ENCODE measurements at places on chromosomes 2 and 18. TPM values are rescaled to one million over a fixed set of nuclear protein-coding genes. Genes with fewer than 3 reads are reported as not detected.

Gene HMSD
- total RNA-seq, result not detected

Gene CAPN10
- 14.2 TPM for total RNA-seq

Gene TSPYL6
- total RNA-seq, result not detected

Gene TMEM178A
- 2.0 TPM for total RNA-seq

Gene DSG1
- total RNA-seq, result 122 TPM

Gene ASXL3
- 5.9 TPM for total RNA-seq

Gene XDH
- 0.49 TPM for total RNA-seq

Gene CHRNG
- not detected for total RNA-seq

Gene DNAH6
- total RNA-seq, result 0.49 TPM

DNA sequence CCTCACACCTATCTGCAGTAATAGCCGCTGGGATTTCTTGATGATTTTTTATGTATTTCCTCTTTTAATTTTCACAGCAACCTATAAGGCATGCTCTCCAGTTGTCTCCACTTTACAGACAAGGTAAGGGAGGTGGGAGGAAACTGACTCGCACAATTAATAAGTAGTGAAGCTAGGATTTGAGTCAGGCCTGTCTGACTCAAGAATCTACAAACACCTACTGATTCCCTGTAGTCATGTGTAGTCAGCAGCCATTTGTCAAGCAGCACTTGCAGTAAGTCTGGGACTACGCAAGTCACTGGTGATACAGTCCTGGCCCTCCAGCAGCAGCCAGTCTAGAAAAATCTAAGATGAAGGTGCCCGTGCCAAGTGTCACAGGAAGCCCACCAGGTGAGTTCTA is 193.6 kb upstream of the PKDCC start:
- H3K27ac ChIP-seq, result no peak overlapping the region
- no peaks in the 10 kb centered on the region for H3K36me3 ChIP-seq
- H3K27me3 ChIP-seq, result no peaks in the 10 kb centered on the region

DNA sequence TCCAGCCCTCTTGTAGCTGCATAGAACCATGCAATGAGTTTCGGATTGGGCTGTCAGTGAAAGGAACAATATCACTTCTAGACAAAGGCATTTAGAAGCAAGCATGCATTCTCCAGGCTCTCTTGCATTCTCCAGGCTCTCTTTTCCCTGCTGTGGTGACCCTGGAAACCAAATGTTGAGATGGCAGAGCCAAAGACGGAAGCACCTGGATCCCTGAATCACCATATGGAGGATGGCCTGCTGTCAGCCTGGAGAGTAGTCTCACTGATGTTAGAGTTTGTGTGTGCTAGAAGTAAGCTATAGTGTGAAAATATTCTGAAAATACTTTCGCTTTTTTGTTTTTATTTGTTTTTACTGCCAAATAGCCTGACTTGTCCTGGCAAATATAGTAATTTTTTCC is 203.9 kb downstream of the C1D start:
- H3K27ac ChIP-seq, result no peak overlapping the region
- no peaks in the 10 kb centered on the region for H3K4me1 ChIP-seq
- H3K4me3 ChIP-seq, result no peak overlapping the region
- no peaks in the 10 kb centered on the region for H3K36me3 ChIP-seq
- no peaks in the 10 kb centered on the region for H3K27me3 ChIP-seq

GRCh38 chr18:23950644-23951043 is 63.9 kb upstream of the TTC39C start:
- no peak overlapping the region for H3K4me3 ChIP-seq
- no peak overlapping the region for H3K27ac ChIP-seq
- no peak for DNase-seq
- H3K27me3 ChIP-seq, result no peaks in the 10 kb centered on the region
- peaks cover 3% of the 10 kb centered on the region for H3K36me3 ChIP-seq
- no peaks in the 10 kb centered on the region for H3K4me1 ChIP-seq

DNA sequence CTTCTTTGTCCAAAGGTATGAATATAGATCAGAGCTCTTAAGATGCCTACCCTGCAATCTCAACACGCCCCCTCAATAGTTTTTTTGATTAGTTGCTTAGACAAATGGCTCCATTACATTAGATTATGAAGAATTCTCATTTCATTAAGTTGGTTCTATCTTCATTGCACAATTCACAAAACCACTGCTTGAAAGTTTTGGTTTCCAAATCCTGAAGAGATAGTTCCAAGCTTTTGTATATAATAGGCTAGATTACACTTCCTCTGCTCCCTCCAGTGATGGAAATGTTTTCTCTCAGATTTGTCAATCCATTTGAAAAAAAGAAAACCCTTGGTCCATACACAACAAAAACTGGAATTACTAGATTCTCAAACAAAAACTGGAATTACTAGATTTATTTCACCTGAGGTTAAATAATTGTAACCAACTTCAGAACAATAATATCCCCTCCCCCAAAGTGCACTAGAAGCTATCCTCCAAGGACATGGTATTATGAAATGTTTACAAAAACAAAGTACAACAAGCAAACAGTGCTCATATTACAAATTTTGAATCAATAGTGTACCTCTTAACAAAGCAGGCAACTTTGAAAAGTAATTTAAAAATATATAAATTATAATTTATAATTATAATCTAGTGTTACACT is 6.8 kb upstream of the TLK1 start:
- H3K4me3 ChIP-seq, result no peak overlapping the region
- no peaks in the 10 kb centered on the region for H3K36me3 ChIP-seq
- no peak overlapping the region for H3K27ac ChIP-seq
- no peaks in the 10 kb centered on the region for H3K27me3 ChIP-seq
- no peak for DNase-seq

DNA sequence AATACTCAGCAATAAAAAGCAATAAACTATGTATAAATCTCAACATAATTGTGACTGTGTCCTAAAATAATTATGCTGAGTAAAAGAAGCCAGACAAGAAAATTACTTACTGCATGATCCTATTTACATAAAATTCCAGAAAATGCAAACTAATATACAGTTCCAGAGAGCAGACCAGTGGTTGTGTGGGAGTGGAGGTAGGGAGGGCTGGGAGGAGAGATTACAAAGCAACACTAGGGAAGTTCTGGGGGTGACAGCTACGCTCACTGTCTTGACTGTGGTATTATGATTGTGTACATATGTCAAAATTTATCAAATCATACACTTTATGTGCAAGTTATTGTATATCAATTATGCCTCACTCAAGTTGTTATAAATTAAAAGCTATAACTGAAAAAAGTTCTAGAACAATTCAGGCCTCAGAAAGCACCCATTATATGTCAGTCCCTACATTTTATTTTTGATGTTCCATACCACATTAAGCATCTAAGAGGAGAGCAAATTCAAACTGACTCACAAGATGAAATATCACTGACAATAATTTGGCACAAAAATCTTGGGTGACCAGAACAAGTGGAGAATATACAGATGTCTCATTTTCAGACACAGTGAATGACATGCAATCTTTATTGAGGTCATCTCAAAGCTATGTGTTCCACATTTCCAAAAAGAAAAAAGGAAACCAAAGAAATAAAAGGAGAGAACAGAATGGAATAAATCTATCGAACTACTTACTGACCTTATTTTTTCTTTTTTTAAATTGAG is 85.1 kb downstream of the ANTXR1 start:
- DNase-seq, result no peak
- H3K27ac ChIP-seq, result peak overlapping the region; percentile 49
- no peak overlapping the region for H3K4me3 ChIP-seq
- H3K4me1 ChIP-seq, result peaks cover 20% of the 10 kb centered on the region
- H3K36me3 ChIP-seq, result peaks cover 6% of the 10 kb centered on the region

- no peaks in the 10 kb centered on the region for H3K27me3 ChIP-seq
- DNase-seq, result no peak
- H3K27ac ChIP-seq, result no peak overlapping the region
- H3K4me1 ChIP-seq, result no peaks in the 10 kb centered on the region
- no peak overlapping the region for H3K4me3 ChIP-seq
Measured at GRCh38 chr2:233768076-233768475, 8.0 kb downstream of the UGT1A1 start.

DNA sequence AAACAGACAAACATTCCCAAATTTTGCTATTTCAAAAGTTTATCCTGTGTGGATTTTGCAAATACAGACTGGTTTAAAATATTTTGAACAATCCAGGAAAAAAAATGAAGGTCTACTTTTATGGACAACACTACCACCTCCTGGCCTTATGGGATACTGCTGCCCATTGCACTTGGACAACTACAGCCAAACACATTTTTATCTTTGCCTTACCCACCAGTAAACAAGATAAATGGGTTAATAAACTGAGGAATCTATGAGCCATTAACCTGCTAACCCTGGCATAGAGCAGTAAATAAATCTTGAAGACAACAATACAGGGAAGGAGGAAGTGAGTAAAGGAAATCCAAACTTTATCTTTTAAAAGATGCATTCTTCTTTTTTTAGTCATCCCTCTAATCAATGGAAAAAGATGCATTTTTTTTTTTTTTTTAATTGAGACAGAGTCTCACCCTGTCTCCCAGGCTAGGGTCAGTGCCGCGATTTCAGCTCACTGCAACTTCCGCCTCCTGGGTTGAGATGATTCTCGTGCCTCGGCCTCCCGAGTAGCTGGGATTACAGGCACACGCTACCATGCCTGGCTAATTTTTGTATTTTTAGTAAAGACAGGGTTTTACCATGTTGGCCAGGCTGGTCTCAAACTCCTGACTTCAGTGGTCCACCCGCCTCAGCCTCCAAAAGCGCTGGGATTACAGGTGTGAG is 2.1 kb upstream of the SPIRE1 start:
- no peaks in the 10 kb centered on the region for H3K36me3 ChIP-seq
- H3K4me1 ChIP-seq, result peaks cover 23% of the 10 kb centered on the region
- H3K4me3 ChIP-seq, result no peak overlapping the region

GRCh38 chr2:3146772-3147650 is 230.6 kb downstream of the EIPR1 start:
- H3K27ac ChIP-seq, result no peak overlapping the region
- no peak for DNase-seq
- H3K36me3 ChIP-seq, result no peaks in the 10 kb centered on the region
- no peaks in the 10 kb centered on the region for H3K27me3 ChIP-seq
- no peaks in the 10 kb centered on the region for H3K4me1 ChIP-seq

DNA sequence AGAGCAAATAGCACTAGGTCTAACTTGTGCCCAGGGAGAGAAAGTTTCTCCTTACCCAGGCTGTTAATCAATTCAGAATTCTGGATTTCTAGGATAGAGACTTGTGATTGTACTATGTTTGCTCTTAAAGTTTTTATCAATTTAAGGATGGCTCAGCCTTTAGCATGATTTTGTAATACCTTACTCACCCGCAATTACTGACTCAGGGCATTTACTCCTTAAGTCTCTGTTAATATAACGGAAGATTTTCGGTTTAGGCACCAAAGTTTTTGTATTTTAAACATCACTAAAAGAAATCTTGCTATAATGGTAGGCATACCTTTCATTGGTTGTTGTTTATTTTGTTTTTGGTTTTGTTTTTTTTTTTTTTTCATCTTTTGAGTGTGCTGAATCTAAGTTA is 358.2 kb downstream of the RBM43 start:
- H3K27me3 ChIP-seq, result no peaks in the 10 kb centered on the region
- DNase-seq, result no peak
- H3K4me1 ChIP-seq, result no peaks in the 10 kb centered on the region
- no peak overlapping the region for H3K27ac ChIP-seq

- no peak overlapping the region for H3K27ac ChIP-seq
- no peaks in the 10 kb centered on the region for H3K36me3 ChIP-seq
- no peaks in the 10 kb centered on the region for H3K4me1 ChIP-seq
- no peak overlapping the region for H3K4me3 ChIP-seq
Measured at GRCh38 chr18:74196220-74197119, 48.1 kb downstream of the TIMM21 start.

DNA sequence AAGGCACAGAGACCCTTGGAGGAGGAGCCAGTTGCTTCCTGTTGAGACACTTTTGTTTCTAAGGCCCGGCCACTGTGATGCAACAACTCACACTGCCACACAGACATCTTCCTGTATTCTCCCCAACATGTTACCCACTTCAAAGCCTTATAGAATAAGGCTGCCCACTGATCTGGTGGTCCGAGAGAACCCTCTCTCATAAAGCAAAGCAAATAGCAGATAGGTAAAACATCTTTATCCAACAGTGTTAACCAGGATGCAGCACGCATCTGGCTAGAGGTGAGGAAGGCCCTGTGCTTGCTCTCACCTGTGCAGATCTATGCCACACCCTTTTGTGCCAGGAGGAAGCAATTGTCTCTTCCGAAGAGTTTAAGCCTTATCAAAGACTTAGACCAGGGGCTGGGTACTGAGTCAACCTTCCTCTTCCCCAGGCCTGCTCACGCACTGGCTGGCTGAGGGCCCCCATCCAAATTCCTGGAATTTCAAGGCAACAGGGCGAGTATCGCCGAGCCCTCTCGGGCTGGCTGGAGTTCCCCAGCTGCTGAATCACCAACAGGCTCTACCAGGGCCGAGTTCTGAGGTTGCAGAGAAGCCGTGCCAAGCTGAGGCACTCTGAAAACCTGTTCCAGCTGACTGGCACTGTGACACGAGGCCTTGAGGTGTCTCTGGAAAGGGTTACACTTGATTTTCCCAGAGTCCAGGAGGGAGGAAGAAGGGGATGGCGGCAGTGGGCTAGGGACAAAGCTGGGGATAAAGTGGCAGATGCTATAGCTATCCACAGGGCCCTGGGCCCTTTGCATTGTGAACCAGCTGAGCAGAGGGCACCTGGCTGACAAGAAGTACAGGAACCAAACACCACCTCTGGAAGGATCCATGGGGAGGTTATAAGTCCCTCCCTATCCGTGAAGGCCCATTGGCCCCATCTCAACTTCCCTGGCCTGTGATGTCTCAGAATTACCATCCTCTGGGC is 29.3 kb downstream of the TGFA start:
- H3K27ac ChIP-seq, result peak overlapping the region; percentile 42
- no peak overlapping the region for H3K4me3 ChIP-seq
- H3K4me1 ChIP-seq, result peaks cover 25% of the 10 kb centered on the region
- DNase-seq, result no peak
- no peaks in the 10 kb centered on the region for H3K36me3 ChIP-seq

DNA sequence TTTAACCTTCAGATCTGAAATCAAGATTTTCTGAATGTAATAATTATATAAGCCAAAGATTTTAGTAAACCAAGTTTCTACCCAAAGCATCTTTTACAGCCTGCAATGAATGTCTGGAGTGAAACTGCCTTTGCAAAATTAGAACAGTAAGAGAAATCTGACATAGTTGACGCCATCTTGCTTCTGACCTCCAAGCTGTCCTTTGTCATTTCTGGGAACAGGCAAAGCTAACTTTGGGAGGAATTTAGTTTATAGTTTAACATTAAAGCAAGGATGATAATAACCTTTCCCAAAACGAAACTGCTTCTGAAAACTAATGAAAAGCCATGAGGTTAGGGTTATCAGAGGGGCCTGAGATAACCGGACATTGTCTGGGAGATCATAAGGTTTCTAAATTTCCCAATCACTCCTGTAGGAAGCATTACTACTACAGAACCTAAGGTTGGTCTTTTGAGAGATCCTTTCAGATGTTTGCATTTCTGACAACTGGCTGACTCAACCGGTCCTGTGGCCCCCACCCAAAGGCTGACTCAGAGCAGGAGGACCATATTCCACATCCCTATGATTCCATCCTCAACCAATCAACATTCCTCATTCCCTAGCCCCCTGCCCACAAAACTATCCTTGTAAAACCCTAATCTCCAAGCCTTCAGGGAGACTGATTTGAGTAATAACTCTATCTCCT is 124.5 kb downstream of the TMEM131 start:
- no peak for DNase-seq
- no peaks in the 10 kb centered on the region for H3K27me3 ChIP-seq
- H3K4me3 ChIP-seq, result no peak overlapping the region
- no peaks in the 10 kb centered on the region for H3K36me3 ChIP-seq
- no peak overlapping the region for H3K27ac ChIP-seq

GRCh38 chr2:29898999-29899398 is 22.4 kb downstream of the ALK start:
- DNase-seq, result no peak
- H3K4me1 ChIP-seq, result no peaks in the 10 kb centered on the region
- H3K36me3 ChIP-seq, result no peaks in the 10 kb centered on the region
- no peak overlapping the region for H3K4me3 ChIP-seq
- no peak overlapping the region for H3K27ac ChIP-seq
- H3K27me3 ChIP-seq, result no peaks in the 10 kb centered on the region
